Heart left ventricle (tissue), 16 donors: ENCODE measurements at places on chromosomes 12 and 14. TPM values are rescaled to one million over a fixed set of nuclear protein-coding genes. Genes with fewer than 3 reads are reported as not detected.

DNA sequence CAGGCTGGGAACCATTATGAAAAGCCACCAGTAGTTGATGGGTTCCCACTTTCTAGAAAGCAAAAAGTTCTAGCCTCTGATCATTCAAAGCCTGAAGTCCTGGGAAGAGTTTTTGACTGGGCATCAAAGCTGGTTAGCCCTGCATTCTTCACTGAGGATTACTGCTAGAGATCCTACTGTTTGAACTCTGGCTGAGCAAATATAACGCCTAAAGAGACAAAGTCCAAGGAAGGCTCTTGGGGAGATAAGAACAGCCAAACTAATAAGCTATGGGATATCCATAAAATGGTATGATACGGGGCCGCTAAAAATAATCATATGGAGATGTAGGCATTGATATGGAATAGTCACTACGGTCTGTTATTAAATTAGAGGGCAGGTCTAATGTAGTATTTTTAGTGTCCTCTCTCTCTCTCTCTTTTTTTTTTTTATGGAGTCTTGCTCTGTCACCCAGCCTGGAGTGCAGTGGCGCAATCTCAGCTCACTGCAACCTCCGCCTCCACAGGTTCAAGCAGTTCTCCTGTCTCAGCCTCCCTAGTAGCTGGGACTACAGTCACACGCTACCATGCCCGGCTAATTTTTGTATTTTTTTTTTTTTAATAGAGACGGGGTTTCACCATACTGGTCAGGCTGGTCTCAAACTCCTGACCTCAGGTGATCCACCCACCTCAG, 35.5 kb downstream of the PLXNC1 start:
- no peak overlapping the region for H3K4me3 ChIP-seq
- no peaks in the 10 kb centered on the region for H3K4me1 ChIP-seq
- H3K36me3 ChIP-seq: no peaks in the 10 kb centered on the region
- H3K27me3 ChIP-seq: no peaks in the 10 kb centered on the region
- no peak for DNase-seq

- no peak for DNase-seq
- H3K4me3 ChIP-seq: no peak overlapping the region
- no peaks in the 10 kb centered on the region for H3K27me3 ChIP-seq
- no peak overlapping the region for H3K27ac ChIP-seq
These were observed 109.0 kb downstream of the LRIG3 start for GRCh38 chr12:58811346-58811745.

DNA sequence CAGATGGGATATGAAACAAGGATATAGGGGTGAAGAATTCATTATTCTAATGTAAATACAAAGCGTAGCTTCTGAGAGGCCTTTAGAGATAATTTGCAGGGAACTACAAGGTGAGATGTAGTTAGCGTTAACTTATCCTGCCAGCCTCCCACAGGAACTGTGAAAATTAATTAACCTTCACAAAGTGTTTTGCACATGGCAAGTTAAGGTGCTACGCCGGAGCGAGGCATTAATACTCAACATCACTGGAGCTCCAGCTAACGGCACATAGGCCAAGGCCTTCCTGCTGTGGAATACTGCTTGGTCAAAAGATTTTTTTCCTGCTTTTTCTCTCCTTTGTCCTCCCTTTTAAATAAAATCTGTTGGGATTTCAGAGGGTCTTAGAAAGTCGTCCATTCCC, 86.5 kb downstream of the CRACR2A start:
- H3K36me3 ChIP-seq: no peaks in the 10 kb centered on the region
- no peak for DNase-seq
- H3K27me3 ChIP-seq: no peaks in the 10 kb centered on the region
- H3K4me3 ChIP-seq: no peak overlapping the region
- H3K4me1 ChIP-seq: peaks cover 12% of the 10 kb centered on the region
- no peak overlapping the region for H3K27ac ChIP-seq

Gene KRT72
- not detected for total RNA-seq

Gene PTPRO
- total RNA-seq: 0.37 TPM

DNA sequence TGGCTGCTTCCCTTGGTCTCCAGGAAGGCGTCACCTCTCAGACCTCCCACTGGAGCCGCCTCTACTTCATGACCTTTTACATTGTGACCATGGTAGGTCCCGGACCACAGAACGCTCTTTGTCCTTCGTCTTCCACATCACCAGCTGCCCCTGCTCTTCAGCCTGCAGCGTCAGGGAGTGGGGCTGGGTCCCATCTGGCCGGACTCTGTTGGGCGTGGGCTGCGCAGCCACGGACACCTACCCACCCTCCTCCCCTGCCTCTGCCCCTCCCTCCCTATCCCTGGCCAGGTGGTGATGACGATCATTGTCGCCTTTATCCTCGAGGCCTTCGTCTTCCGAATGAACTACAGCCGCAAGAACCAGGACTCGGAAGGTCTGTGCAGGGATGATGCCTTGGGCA, 43.3 kb downstream of the SLC8B1 start:
- no peak overlapping the region for H3K27ac ChIP-seq
- H3K4me1 ChIP-seq: no peaks in the 10 kb centered on the region
- H3K36me3 ChIP-seq: peaks cover 59% of the 10 kb centered on the region
- no peaks in the 10 kb centered on the region for H3K27me3 ChIP-seq

- DNase-seq: no peak
- peak overlapping the region; percentile 59 for H3K27ac ChIP-seq
- peaks cover 39% of the 10 kb centered on the region for H3K4me1 ChIP-seq
These were observed 13.0 kb downstream of the ZFP36L1 start for GRCh38 chr14:68779761-68780323.

Gene NCAPD2
- total RNA-seq: 11.0 TPM

DNA sequence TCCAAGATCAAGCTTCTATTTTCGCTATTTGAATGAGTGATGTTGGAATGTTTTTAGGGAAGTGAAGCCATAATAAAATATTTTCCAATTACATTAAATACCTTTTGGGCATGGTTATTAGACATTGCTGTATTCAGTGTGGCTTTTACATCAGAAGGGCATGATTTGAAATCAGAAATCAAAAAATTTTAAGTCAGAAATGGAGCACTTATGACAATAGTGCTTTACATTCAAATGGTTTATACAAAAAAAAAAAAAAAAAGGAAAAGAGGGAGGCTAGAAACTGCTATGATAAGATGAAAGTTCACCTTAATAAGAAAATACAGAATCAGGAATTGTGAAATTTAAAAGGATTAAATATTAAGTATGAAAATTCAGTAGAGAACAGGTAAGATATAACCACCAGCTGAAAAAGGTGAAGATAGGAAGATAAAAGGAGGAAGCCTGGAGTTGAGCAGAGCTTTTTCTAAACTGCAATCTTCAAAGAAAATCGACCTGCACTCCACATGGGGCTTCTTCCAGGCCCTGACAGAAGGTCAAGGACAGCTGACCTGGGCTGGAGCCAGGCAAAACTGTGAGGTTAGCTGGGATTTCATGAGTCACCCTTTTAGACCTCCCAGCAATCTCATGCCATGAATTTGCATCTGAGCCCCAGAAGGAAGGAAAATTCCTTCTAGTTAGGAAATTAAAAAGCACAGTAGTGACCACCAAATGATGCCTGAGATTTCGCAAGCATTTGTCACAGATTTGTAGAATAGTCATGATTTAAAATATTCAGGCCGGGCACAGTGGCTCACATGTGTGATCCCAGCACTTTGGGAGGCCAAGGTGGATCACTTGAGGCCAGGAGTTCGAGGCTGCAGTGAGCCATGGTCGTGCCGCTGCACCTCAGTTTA, 23.4 kb upstream of the BMP4 start:
- peaks cover 6% of the 10 kb centered on the region for H3K4me1 ChIP-seq
- H3K27ac ChIP-seq: no peak overlapping the region
- no peaks in the 10 kb centered on the region for H3K36me3 ChIP-seq
- no peak overlapping the region for H3K4me3 ChIP-seq

DNA sequence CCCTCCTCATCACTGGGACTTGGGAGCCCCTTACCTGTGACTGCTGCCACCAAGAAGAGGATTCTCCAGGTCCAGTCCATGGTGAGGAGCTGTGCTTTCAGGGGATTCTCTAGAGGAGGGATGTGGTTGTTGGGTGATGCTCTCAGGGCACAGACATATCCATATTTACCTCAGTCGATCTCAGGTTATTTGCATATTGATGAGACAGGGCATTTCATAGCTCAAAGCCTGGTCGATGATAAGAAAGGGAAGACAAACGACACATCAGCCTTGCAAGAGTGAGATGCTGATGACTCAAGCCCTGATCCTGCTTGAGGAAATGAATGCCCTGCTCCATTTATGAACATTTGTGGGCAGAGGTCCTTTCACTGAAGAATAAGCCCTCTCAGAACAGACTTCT, 981.0 kb downstream of the TMEM121 start:
- H3K4me1 ChIP-seq: no peaks in the 10 kb centered on the region
- H3K36me3 ChIP-seq: no peaks in the 10 kb centered on the region
- no peak overlapping the region for H3K27ac ChIP-seq
- peak overlapping the region; percentile 15 for H3K4me3 ChIP-seq

Gene AQP6
- total RNA-seq: not detected

- H3K27me3 ChIP-seq: no peaks in the 10 kb centered on the region
- no peaks in the 10 kb centered on the region for H3K36me3 ChIP-seq
- DNase-seq: no peak
These were observed 34.2 kb downstream of the PMCH start for GRCh38 chr12:102163383-102163782.

- H3K4me3 ChIP-seq: no peak overlapping the region
- no peak overlapping the region for H3K27ac ChIP-seq
- peaks cover 18% of the 10 kb centered on the region for H3K36me3 ChIP-seq
- DNase-seq: peak; percentile 54
- no peaks in the 10 kb centered on the region for H3K27me3 ChIP-seq
These were observed 7.5 kb downstream of the HEBP1 start for GRCh38 chr12:12992418-12993130.

Gene E2F7
- total RNA-seq: 1.5 TPM

GRCh38 chr14:74950795-74951442, 4.5 kb downstream of the PGF start:
- no peak overlapping the region for H3K4me3 ChIP-seq
- H3K27ac ChIP-seq: peak overlapping the region; percentile 63
- H3K4me1 ChIP-seq: peaks cover 65% of the 10 kb centered on the region
- no peaks in the 10 kb centered on the region for H3K27me3 ChIP-seq
- peaks cover 24% of the 10 kb centered on the region for H3K36me3 ChIP-seq
- no peak for DNase-seq

GRCh38 chr12:113958108-113958507, 8.0 kb downstream of the RBM19 start:
- H3K36me3 ChIP-seq: peaks cover 91% of the 10 kb centered on the region
- no peak overlapping the region for H3K4me3 ChIP-seq
- no peaks in the 10 kb centered on the region for H3K4me1 ChIP-seq
- no peaks in the 10 kb centered on the region for H3K27me3 ChIP-seq
- no peak overlapping the region for H3K27ac ChIP-seq

- H3K4me1 ChIP-seq: peaks cover 13% of the 10 kb centered on the region
- no peak for DNase-seq
- H3K27ac ChIP-seq: no peak overlapping the region
- no peak overlapping the region for H3K4me3 ChIP-seq
- H3K27me3 ChIP-seq: no peaks in the 10 kb centered on the region
- peaks cover 9% of the 10 kb centered on the region for H3K36me3 ChIP-seq
These were observed 16.9 kb downstream of the VPS37B start for GRCh38 chr12:122878780-122879612.

Gene MCRS1
- total RNA-seq: 87.9 TPM

- no peaks in the 10 kb centered on the region for H3K36me3 ChIP-seq
- no peaks in the 10 kb centered on the region for H3K27me3 ChIP-seq
- no peak for DNase-seq
- no peak overlapping the region for H3K4me3 ChIP-seq
These were observed 938.0 kb downstream of the GALC start for GRCh38 chr14:87055007-87055406.

DNA sequence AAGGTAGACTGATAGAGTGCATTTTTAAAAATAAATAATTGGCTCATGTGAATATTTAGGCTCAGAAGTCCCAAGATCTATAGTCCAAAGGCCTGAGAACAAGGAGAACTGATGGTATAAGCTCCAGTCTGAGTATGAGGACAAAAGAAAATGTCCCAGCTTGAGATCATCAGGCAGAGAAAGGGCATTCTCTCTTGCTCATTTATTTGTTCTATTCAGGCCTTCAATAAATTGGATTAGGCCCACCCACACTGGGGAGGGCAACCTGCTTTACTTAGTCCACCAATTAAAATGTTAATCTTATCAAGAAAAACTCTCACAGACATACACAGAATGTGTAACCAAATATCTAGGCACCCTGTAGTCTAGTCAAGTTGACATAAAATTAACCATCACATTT, 644.4 kb upstream of the MDGA2 start:
- no peak overlapping the region for H3K27ac ChIP-seq
- H3K4me3 ChIP-seq: no peak overlapping the region
- no peaks in the 10 kb centered on the region for H3K4me1 ChIP-seq
- DNase-seq: no peak
- no peaks in the 10 kb centered on the region for H3K27me3 ChIP-seq

Gene STAB2
- total RNA-seq: not detected

Gene WNT1
- total RNA-seq: not detected
